ENCODE measurements at places on chromosomes 12 and 14. TPM values are rescaled to one million over a fixed set of nuclear protein-coding genes. Genes with fewer than 3 reads are reported as not detected.

LRP1 gene
- 477 TPM for total RNA-seq

PHC1 gene
- 46.4 TPM for total RNA-seq

BATF gene
- total RNA-seq, result 12.0 TPM

SLC17A8 gene
- not detected for total RNA-seq

PLCZ1 gene
- total RNA-seq, result not detected

C12orf54 gene
- total RNA-seq, result not detected

GRCh38 chr12:110067531-110067930, 19.2 kb upstream of the C12orf76 start:
- H3K4me1 ChIP-seq, result no peaks in the 10 kb centered on the region
- no peaks in the 10 kb centered on the region for H3K36me3 ChIP-seq
- no peak overlapping the region for H3K4me3 ChIP-seq
- H3K27ac ChIP-seq, result no peak overlapping the region
- H3K27me3 ChIP-seq, result no peaks in the 10 kb centered on the region
- DNase-seq, result no peak

GRCh38 chr14:41905394-41905964, 298.8 kb downstream of the LRFN5 start:
- H3K27me3 ChIP-seq, result no peaks in the 10 kb centered on the region
- no peaks in the 10 kb centered on the region for H3K36me3 ChIP-seq
- H3K27ac ChIP-seq, result no peak overlapping the region
- DNase-seq, result no peak

- H3K4me1 ChIP-seq, result peaks cover 9% of the 10 kb centered on the region
- H3K36me3 ChIP-seq, result no peaks in the 10 kb centered on the region
- H3K27ac ChIP-seq, result no peak overlapping the region
- H3K27me3 ChIP-seq, result no peaks in the 10 kb centered on the region
- DNase-seq, result no peak
These were observed 270.6 kb downstream of the NAV3 start for GRCh38 chr12:78101113-78101876.

DNA sequence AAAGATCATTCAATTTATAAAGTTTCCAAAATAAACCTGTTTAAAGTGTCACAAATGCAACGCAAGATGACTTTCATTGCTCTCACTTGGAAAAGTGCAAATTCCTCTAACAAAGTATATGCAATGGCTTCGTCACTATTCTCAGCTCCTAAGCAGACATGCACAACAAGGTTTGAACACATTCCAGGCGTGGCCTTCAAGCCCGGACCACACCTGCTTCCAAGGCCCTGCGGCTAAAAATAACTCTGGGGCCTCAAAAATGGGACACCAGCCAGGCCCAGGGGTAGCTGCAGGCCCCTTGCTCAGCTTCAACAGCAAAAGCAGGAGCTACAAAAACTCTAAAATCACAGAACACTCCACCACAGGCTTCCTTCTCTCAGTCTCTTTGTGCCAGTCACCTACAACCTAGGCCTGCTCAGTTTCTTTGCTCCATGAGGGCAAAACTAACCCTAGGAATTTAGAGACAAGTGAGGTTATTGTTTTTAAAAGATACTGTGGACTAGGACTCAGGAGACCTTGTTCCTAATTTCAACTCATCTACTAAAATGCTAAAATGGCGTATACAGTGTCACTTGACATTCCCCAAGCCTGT, 29.3 kb downstream of the DUSP16 start:
- H3K36me3 ChIP-seq, result no peaks in the 10 kb centered on the region
- H3K4me1 ChIP-seq, result peaks cover 27% of the 10 kb centered on the region
- no peaks in the 10 kb centered on the region for H3K27me3 ChIP-seq
- no peak for DNase-seq
- no peak overlapping the region for H3K27ac ChIP-seq
- H3K4me3 ChIP-seq, result no peak overlapping the region

DNA sequence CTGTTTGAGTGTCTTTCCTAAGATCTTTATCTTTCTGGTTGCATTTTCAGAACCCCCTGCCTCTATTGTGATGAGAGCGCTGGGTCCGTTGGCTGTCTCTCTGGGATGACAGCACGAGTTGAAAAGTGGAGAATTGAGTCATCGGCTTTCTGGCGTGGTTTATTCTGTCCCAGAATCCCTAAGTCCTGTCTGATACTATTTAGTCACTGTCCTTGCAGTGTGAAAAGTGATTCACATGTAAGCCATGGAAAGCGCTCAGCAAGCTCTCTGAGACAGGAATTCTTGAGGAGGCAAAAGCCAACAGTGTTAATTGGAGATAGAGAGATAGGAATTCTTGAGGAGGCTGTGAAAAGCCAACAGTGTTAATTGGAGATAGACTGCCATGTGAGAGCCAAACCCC, 121.7 kb downstream of the CHST11 start:
- no peaks in the 10 kb centered on the region for H3K36me3 ChIP-seq
- DNase-seq, result no peak

- DNase-seq, result no peak
- no peak overlapping the region for H3K4me3 ChIP-seq
- peaks cover 4% of the 10 kb centered on the region for H3K4me1 ChIP-seq
- H3K27me3 ChIP-seq, result no peaks in the 10 kb centered on the region
- H3K27ac ChIP-seq, result no peak overlapping the region
- H3K36me3 ChIP-seq, result no peaks in the 10 kb centered on the region
These were observed 16.7 kb downstream of the HRK start for GRCh38 chr12:116864371-116865160.

DNA sequence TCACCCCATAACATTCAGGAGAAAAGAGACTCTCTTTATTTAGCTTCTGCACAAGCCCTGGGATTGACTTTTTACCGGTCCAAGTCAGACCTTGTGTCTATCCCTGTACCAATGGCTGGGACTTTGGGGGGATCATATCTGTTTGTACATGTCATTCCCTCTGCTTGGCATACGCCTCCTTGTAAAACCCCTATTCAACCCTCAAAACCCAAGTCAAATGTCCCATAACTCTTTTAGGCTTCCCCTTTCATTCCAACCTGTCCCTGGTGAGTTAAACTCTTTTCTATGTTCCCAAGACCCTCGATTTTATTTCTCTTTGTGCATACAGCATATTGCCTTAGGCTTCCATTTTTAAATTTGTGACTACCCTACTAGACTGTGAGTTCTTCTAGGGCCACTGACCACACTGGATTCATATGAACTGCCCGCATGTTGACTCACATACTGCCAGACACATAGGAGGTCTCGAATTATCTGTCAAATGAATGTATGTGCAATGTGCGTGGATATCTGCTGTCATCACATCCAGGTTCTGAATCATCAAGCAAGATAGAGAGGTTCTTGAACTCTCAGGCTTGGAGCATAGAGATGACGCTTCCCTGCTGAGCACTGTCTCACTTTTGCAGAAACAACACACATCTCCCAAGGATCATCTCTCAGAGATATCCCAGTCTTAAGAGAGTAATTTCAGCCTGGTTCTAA, 548.6 kb upstream of the TBX3 start:
- DNase-seq, result no peak
- no peaks in the 10 kb centered on the region for H3K4me1 ChIP-seq
- H3K27ac ChIP-seq, result no peak overlapping the region
- H3K27me3 ChIP-seq, result no peaks in the 10 kb centered on the region

DNA sequence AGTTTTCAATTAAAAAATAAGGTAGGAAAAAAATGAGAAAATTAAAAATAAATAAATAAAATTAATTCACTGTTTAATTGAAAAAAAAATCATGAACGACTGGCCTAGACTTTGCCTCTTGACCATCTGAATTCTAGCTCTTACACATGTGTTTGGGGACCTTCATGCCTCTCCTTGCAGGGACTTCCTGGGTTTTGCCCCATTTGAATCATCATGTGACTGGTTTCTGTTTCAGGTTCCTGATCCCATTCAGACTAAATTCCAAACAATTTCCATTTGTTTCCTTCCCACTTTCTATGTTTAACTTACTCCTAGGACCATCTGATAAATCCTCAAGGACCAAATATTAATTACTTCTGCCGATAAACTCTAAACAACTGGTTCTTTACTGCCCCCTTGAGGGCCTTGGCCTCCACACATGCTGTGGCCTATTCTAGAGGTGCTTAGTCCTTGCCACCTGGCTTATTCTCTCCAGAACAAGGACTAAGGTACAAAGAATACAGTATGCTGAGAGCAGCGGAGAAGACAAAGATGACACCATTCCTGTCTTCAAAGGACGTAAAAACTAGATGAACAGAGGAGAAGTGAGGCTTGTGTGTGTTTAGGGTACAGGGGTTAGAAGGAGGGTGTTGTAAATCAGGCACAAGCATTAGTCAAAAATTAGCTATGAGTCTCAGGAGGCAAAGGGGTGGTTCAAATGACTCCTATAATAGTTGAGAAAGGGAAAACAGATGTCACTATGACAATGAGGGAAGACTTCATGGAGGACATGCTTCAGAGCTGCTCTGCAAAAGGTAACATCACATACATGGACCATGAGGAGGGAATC, 125.8 kb upstream of the AVPR1A start:
- H3K27ac ChIP-seq, result no peak overlapping the region
- H3K27me3 ChIP-seq, result no peaks in the 10 kb centered on the region
- no peak for DNase-seq
- H3K4me3 ChIP-seq, result no peak overlapping the region

- H3K4me1 ChIP-seq, result no peaks in the 10 kb centered on the region
- no peak for DNase-seq
- no peaks in the 10 kb centered on the region for H3K27me3 ChIP-seq
- no peak overlapping the region for H3K4me3 ChIP-seq
- H3K27ac ChIP-seq, result no peak overlapping the region
These were observed 110.0 kb downstream of the ADCK1 start for GRCh38 chr14:77909911-77910310.

GRCh38 chr14:69208666-69209065, 17.4 kb downstream of the EXD2 start:
- no peak overlapping the region for H3K4me3 ChIP-seq
- no peaks in the 10 kb centered on the region for H3K27me3 ChIP-seq
- DNase-seq, result no peak
- peaks cover 7% of the 10 kb centered on the region for H3K36me3 ChIP-seq
- H3K4me1 ChIP-seq, result no peaks in the 10 kb centered on the region

DNA sequence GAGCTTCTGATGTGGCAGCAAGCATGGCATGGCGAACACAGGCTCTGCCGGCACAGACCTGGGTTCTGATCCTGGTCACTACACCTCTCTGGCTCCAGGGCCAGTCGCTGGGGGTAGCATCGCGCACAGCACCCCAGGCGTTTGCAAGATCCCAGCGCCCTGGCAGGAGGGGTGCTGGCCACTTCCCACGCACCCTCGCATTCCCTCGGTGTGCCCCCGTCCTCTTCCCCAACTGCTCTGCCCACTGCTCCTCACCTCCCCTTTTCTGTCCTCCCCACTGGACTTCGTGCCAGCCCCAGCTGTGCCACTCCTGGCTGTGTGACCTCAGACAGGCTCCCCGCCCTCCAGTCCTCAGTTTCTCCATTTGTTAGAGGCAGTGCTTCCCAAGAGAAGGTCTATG, 2.8 kb downstream of the CDK2AP1 start:
- H3K27ac ChIP-seq, result peak overlapping the region; percentile 88
- H3K4me1 ChIP-seq, result peaks cover 57% of the 10 kb centered on the region
- peak overlapping the region; percentile 85 for H3K4me3 ChIP-seq
- H3K27me3 ChIP-seq, result no peaks in the 10 kb centered on the region
- DNase-seq, result no peak

- H3K27ac ChIP-seq, result peak overlapping the region; percentile 7
- no peak for DNase-seq
- no peaks in the 10 kb centered on the region for H3K27me3 ChIP-seq
- no peak overlapping the region for H3K4me3 ChIP-seq
- peaks cover 10% of the 10 kb centered on the region for H3K4me1 ChIP-seq
- H3K36me3 ChIP-seq, result no peaks in the 10 kb centered on the region
These were observed 88.4 kb downstream of the BBS10 start for GRCh38 chr12:76259660-76260389.

- no peaks in the 10 kb centered on the region for H3K36me3 ChIP-seq
- no peak overlapping the region for H3K27ac ChIP-seq
- no peaks in the 10 kb centered on the region for H3K27me3 ChIP-seq
- no peak for DNase-seq
- H3K4me3 ChIP-seq, result no peak overlapping the region
- no peaks in the 10 kb centered on the region for H3K4me1 ChIP-seq
These were observed 34.5 kb downstream of the PLCZ1 start for GRCh38 chr12:18703321-18703720.

DNA sequence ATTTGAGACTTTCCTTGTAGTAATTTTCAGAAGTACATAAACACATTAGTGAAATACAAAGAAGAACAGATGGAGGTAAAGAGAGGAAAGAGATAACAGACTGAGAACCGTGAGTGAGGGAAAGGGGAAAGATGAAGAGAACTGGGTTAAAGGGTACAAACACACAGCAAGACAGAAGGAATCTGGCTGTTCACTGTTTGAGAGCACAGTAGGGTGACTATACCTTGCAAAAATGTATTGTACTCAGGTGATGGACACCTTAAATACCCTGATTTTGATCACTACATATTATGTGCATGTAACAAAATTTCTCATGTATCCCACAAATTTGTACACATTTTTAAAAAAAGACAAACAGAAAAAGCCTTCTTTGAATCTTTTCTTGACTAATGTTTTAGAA, 2.7 kb upstream of the TRHDE start:
- no peaks in the 10 kb centered on the region for H3K36me3 ChIP-seq
- peaks cover 7% of the 10 kb centered on the region for H3K27me3 ChIP-seq
- DNase-seq, result no peak
- peaks cover 21% of the 10 kb centered on the region for H3K4me1 ChIP-seq

- no peaks in the 10 kb centered on the region for H3K4me1 ChIP-seq
- peak; percentile 91 for DNase-seq
- H3K27me3 ChIP-seq, result no peaks in the 10 kb centered on the region
These were observed 290.4 kb upstream of the RTL1 start for GRCh38 chr14:101193845-101194372.

DNA sequence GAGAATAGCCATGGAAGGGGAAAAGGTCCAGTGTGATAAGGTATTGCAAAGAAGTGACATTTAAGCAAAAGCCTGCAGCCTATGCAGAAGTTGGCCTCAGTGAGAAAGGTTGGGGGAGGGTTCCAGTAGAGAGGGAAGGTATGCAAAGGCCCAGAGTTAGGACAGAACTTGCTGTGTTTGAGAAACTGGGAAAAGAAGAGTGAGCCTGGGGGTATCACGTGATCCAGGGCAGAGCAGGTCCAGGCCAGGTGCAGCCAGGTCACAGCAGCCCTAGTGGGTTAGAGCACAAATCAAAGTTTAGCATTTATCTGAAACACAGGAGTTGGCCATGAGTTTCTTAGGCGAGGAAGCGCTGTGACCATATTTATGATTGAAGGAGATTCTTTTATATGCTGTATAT, 1.6 kb downstream of the SERPINA5 start:
- H3K27me3 ChIP-seq, result no peaks in the 10 kb centered on the region
- H3K4me3 ChIP-seq, result no peak overlapping the region
- peaks cover 14% of the 10 kb centered on the region for H3K4me1 ChIP-seq
- H3K36me3 ChIP-seq, result no peaks in the 10 kb centered on the region
- no peak overlapping the region for H3K27ac ChIP-seq
- no peak for DNase-seq

Measured in vagina (tissue), 2 donors.